ENCODE measurements at places on chromosomes 11 and 22.

DNA sequence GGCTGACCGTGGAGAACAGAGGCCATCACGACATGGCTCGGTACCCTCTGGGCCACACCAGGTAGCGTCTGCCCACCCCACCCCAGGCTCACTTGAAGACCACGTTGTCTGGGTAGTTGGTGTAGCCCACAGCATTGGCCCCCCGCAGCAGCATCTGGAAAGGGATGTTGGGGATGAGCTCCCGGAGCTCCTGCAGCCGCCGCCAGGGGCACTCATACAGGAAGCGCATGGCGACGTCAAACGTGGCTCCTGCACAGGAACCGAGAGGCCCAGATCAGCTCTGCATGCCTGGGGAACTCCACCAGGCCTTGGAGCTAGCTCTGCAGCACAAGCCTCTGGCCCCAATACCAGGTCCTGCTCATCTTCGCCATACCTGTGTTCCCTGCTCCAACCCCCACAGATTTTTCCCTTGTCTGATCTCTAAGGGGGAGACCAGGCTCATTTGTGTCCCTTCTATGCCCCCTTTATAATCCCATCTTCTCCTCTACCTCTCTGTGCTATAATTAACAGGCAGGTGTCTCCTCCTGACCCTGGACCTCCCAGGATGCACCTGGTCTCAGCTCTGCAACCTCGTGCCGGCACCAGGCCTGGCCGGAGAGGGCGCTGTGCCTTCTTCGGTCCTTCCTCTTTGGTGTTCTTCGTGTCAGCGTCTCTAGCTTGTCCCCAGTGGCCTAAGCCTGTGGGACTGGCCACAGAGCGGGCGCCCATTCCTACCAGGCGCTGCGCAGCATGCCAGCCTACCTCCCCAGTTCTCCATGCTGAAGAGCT, 5.0 kb upstream of the LRFN4 start:
- DNase-seq = no peak

DNA sequence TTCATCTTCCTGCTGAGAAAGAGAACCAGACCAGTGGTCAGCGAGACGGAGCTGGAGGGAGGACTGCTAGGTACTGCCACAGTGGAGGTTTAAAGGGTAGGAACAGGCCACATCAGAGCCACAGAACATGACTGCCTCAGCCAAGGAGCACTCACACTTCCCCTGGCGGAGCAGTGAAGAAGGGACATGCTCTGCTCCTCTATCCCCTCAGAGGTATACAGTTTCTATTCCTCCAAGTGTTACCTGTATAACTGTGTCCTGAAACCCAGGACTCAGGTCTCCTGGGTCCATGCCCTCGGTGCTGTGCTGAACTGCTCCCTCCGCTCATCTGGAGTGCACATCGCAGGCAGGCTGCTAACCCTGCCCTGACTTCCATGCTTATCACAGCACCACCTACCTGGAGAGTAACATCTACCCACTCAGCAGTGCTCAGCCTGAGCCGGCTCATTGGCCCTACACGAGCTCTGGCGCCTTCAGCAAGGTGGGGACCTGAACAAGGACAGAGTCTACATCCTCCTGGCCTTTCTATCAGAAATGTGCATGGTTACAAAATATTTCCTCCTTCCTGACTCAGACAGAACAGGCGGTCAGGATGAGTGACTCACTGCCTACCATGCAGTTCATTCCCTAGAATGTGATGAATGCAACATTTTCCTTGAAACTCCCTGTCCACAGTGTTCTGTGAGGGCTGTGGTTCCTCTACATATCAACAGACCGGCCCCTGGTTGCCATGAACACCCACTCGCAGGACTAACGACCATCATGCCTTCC, 52.9 kb downstream of the C11orf58 start:
- DNase-seq = no peak

DNA sequence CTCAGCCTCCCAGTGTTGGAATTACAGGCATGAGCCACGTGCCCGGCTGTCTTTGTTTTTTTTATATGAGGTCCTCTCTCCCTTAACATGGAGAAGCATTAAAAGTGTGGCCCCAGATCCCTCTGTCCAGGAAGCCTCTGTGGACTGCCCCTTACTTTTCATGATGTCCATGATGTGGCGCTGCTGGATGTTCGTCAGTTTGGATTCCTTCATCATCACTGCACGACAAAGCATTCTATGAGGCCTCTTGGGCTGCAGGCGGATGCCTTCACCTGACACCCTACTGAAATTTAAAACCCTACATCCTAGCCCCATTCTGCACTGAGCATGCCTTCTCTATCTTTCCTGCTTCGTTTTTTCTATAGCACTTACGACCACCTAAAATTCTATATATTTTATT, 2.1 kb downstream of the C22orf23 start:
- DNase-seq = no peak

GRCh38 chr11:111696556-111696955, 69.6 kb downstream of the PPP2R1B start:
- no peak for DNase-seq

DNA sequence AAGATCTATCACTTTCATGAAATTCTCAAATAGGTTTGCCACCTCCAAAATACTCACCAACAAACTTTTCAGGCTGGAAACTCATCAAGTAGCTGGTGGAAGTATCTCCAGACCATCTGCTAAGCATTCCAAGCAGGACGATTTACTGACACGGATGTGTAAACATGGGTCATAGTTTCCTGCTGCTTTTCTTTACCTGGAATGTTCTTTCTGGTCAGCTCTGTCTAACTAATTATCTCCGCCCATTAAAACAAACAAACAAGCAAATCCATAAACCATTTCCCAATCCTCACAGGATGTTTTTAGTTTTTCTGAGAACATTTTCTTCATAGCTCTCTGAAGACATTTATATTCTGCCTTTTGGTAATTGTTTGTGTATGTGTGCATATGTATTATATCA, 397.0 kb downstream of the METTL15 start:
- DNase-seq = no peak

DNA sequence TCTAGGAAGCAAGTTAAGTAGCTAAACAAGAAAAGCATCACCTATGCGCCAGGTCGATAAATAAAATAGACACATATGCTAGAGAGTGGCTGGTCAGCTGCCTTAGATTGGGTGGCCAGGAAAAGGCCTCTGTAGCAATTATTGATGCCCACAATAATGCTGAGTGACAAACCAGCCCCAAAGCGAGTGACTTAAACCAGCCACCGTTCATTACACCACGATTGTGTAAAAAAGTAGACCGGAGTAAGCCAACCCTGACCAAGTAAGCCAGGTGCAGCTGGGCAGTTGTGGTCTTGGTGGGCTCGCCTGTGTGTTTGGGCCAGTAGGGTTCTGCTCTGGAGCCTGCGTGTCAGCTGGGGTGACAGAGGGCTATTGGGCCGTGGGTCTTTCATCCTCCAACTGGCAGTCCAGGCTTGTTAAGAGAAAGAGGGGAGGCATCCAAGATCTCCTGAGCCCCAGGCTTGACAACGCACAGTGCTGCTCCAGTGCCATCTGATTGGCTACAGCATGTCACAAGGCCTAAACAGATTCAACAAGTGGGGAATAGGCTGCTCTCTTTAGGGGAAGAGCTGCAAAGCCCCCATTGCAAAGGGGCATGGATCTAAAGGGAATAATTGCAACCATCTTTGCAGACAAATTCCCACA, 100.4 kb upstream of the PARVA start:
- no peak for DNase-seq

- no peak for DNase-seq
Observed at GRCh38 chr11:61756452-61757212, 4.2 kb downstream of the MYRF start.

GRCh38 chr11:44708523-44709280, 18.1 kb upstream of the TSPAN18 start:
- no peak for DNase-seq

- DNase-seq = no peak
Observed at GRCh38 chr11:46305295-46305694, 27.8 kb downstream of the CREB3L1 start.

DNA sequence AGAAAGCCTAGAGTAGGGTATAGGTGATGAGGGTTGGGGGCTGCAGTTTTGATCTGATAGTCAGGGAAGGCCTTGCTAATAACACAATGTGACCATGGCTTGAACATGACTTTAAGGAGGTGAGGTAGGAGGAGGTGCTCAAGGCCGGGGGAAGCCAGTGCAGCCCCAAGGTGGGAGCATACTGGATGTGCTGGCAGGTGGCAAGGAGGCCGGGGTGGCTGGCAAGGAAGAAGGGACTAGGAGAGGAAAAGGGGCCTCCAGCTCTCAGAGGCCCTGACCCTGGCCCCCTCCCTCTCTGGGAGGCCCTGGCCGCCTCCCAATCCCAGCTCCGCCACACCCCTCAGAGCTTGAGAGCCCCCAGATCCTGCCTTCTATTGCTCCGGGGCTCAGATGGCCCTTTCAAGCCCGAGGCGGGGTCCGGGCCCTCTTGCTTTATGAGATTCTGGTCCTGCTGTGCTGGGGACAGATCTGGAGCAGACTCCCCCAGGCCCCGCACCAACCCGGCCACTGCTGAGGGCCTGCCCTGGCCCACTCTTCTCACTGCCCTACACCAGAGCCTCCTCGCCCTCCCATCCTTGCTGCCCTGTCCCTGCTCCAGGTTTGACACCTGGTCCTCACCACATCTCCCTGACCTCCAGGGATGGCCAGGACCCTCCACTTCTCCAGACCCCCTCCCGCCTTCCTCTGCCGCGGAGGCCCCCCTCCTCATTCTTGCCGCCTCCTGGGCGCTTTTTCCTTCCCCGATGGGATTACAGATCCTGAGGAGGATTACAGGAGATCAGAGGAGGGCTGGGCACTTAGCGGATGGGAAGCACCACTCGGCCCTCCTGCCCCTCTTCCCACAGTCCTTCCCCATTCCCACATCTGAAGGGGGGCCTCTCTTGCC, 1.8 kb downstream of the PITPNM1 start:
- DNase-seq = no peak

DNA sequence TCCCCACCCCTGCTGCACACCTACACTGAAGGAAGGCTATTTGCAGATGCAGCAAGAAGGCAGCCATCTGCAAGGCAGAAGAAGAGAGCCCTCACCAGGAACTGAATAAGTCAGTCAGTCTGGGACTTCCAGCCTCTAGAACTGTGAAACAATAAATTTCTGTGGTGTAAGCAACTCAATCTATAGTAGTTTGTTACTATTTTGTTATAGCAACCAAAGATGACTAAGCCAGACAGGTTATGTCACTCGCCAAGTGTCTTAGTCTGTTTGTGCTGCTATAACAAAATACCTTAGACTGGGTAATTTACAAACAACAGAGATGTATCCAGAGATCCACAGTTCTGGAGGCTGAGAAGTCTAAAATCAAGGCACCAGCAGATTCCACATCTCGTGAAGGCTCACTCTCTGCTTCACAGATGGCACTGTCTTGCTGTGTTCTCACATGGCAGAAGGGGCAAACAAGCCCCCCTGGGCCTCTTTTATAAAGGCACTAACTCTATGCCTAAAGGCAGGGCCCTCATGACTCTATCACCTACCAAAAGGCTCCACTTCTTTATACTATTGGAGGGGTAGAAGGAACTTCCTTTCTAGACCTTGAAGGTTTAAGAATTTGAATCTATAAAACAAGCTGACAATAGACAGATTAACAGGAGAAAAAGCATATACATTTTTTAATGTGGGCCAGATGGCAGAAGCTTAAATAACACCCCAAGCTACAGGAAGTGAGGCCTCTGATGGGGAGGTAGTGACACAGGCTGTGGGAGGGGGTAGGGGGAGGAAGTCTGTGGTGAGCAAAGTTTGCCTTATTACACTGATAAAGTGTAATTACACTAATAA, 12.3 kb downstream of the APOL6 start:
- no peak for DNase-seq

DNA sequence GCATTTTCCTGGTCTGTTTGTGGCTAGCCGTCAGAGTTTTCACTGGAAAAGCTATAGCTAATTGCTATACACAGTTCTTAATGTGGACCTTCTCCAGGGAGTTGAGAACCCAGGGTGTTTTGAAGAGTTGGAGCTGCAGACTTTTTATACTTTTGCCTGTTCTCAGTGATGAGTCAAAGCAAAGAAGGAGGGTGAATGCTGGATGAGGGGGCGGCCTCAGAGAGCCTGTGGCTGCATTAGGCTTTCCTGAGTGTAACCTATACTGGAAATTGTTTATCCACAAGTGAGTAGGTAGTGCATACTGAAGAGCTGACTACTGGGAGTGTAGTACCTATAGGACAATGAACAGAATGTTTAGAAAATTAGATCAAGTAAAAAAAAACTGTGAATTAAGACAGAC, 79.7 kb upstream of the HORMAD2 start:
- no peak for DNase-seq

DNA sequence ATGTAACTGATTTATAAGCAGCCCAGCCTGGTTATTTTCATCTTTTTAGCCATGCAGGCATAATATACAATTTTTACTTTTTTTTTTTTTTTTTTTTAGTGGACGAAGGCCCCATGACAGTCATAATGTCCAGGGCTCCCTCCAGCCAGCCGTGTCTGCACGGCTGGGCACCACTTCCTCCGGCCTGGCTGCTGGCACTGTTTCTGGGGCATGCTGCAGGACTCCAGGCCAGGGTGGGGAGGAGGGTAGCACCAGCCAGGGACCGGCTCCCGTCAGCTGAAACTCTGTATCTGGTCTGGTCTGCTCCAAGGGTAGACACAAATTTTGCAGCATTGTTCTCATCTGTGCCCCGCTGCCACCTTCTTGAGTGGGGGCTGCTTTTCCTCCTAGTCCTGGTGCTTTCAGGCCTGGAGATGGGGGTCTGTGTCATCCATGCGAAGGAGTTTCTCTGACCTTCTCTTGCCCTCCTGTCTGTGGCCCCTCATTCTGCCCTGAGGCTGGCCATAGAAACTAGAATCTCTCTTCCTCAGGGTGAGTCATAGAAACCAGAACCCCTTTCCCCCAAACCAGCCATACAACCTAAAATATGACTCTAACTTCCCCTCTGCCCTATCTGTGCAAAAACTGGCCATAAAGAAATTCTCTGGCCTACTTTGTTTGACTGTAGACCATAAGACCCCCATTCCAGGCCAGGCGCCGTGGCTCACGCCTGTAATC, 9.2 kb upstream of the RRP7A start:
- no peak for DNase-seq

DNA sequence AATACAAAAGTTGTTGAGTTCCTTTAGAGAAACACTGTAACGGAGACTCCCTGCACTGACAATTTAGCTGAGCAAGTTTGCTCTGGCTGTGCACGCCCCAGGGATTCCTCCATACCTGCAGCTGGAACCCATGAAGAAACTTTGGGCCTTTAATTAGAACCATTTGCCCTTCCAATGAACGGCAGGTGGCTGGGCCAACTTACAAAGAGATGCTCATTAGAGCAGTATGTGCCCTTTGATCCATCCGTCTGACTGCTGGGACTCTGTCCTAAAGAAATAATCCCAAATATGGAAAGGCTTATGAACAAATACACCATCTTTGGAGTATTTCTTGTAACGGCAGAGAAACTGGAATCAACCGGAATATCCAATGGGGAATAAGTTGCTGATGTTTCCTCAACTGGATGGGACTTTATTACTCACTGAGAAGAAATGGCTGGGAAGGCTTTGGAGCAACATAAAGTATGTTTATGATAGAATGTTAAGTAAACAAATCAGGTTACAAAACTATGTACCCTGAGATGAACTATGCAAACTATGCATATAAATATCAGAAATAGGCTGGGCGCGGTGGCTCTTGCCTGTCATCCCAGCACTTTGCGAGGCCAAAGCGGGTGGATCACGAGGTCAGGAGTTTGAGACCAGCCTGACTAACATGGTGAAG, 24.4 kb upstream of the FBLN1 start:
- DNase-seq = no peak

GRCh38 chr11:65424205-65425104, 1.9 kb downstream of the NEAT1 start:
- no peak for DNase-seq

All from cortex of kidney (tissue), 1 donor.